ENCODE measurements at places on chromosomes 12 and 14.

DNA sequence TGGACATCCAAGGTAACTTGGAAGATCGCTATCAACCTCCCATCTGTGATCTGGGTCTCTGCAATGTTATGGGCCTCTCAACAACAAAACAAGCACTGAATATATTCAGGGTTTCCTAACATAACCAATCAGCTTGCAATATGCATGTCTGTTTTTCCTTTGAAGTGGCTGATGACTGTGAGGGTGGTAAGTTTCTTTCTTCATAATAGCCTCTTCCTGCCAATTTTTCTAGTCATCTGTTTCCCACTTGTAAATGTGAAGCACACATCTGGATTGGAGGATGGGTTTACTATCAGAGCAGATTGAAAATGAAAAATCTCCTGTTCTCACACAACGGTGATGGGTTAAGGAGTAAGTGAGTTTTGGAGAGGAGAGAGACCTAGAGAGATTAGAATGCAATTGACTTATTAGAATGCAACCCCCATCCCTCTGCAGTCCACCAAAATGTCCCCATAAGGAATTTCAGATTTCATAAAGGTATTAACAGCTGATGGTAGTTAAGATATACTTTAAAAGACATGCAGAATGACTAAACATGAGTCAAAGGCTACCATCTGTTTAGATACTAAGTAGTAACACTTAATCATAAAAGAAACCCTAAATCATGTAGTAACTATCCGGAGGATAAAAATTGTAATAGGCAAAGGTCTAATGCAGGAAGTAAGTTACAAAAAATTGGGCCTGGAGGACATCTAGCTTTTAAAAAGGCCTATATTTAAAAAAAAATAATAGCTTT lies 58.4 kb upstream of the SAV1 start:
- DNase-seq = peak; percentile 78

DNA sequence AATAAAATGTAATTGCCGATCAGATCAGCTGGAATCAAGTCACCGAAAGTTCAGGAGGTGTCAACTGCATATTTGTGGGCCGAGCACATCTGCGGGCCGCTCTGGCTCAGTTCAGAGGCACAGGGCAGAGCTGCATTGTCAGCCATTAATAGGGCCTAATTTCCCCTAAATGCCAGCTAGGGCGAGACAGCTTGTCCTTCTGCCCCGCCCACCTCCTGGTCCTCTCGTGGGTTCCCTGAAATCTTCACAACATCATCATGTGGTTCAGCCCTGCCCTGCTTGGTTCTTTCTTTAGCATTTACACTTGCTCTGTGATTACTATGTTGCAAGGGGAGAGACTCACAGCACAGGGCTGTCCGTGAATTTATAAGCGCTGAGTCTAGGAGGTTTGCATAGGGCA lies 148.9 kb downstream of the CHST11 start:
- peak; percentile 73 for DNase-seq

GRCh38 chr12:123634142-123634561 lies 523 bp downstream of the GTF2H3 start:
- no peak for DNase-seq

GRCh38 chr14:63551332-63551731 lies 8.2 kb upstream of the PPP2R5E start:
- DNase-seq = peak; percentile 53

DNA sequence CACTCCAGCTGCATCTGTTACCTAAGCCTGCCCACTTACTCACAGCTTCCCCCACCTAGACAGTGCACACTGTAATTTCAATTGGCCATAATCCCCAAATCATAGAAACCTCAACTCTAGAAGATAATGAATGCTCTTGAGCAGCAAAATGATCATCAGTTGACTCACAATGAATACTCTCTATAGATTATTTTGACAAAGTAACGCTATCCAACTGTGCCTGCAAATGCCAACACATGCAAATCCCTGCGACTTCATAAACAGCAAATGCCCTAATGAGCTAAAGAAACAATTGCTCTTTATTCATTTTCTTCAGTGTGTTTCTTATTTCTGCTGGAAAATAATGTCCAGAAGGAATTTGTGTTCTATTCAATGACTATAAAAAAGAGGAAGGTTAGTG lies 319.5 kb downstream of the PAWR start:
- DNase-seq = no peak

- no peak for DNase-seq
These were observed 92.3 kb downstream of the ERC1 start for GRCh38 chr12:1083151-1083888.

DNA sequence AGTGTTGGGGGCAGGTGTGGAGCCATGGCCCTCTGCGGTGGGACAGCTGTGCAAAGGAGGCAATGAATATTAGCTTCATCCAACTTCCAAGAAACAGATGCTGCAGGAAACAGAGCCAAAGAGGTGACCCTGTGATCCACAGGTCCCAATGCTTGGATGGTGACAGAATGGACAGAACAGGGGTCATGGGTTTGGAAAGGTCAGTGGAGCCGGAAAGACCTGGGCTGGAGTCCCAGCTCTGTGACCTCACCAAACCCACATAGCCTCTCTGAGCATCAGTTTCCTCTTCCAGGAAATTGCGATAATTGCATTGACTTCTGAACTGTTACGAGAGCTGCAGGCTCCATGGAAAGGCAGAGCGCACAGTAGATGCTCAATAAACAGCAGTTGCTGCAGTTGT lies 110.2 kb upstream of the GSC start:
- DNase-seq = no peak

DNA sequence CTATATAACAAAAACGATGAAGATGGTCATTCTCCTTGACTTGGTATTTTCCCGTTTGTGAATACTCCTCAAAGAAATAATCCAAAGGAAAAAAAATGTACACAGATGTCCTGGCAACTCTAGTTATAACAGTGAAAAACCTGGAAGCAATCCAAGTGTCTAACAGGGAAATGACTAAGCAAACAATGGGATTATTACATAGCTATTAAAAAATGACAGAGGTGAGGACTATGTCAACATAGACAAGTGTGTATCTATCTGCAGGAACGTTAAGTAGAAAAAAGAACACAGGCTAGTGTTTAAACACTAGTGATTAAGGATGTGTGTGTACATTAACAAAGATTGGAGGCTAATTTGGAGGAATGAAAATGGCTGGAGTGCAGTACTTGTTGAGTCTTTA lies 5.9 kb upstream of the APOLD1 start:
- peak; percentile 64 for DNase-seq

- no peak for DNase-seq
These were observed 16.2 kb downstream of the SETD1B start for GRCh38 chr12:121820056-121820455.

DNA sequence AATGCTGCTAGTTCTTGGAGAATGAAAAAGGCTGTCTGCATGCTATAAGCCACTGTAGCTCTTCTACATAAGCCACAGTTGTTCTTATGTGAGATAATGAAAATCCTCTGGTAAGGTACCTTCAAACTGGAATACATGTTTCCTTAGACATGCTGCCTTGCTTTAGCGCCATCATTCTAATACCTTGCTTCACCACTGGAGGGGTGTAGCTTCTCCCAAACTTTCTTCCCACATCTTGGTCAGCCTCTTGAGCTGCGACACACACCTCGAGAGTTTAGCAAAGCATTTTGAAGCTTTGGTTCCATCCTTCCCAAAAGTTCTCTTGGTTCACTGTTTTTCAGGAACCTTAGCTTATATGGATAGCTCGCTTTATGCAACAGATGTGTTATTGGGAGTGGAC lies 69.5 kb downstream of the NKX2-1 start:
- DNase-seq = no peak

DNA sequence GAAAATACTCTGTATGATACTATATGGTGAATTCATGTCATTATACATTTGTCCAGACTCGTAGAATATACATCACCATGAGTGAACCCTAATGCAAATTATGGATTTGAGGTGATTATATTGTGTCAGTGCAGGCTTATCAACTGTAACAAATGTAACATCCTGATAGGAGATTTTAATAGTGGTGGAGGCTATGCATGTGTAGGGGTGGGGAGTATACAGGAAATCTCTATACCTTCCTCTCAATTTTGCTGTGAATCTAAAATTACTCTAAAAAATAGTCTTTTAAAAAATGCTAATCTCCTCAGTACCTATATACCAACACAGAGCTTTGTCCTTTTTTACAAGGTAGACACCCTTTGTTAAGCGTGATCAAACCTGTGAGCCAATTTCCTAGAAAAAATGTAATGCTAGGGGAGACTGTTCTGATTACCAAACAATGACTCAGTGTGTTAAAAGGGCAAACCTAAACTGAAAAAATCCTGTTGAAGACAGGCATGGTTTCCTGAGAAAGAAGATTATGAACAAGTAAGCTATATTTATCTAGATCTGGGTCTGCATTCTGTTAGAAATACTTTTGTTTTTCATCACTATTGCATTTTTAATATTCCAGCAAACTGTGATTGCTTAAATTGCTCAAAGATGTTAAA lies 170.9 kb downstream of the DUSP6 start:
- peak; percentile 38 for DNase-seq

DNA sequence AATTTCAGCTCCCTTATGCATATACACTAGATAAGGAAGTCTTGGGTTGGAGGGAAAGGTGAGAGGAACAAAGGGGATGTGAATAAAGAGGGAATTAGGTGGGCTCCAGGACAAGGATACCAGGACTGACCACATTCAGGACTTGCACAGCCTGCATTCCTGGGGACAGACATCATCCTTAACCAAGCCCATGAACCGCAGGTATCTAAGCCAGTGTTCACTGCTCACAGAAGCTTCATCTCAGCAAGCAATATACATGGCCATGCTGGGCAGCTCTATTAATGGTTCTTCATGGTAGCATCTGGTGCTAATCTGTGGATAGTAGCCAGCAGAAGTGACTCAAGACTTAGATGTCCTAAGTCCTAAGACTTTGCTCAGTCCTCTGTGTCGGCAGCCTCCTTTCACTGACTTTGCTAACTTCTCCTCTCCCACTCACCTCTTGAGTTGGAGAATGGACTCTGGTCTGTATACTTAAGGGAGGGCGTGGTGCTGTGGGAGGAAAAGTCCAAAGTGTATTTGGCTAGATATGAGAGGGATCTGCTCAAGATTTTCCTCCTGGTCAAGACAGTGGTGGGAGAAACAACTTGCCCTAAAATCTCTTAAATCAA lies 136.1 kb downstream of the ASCL1 start:
- DNase-seq = no peak

DNA sequence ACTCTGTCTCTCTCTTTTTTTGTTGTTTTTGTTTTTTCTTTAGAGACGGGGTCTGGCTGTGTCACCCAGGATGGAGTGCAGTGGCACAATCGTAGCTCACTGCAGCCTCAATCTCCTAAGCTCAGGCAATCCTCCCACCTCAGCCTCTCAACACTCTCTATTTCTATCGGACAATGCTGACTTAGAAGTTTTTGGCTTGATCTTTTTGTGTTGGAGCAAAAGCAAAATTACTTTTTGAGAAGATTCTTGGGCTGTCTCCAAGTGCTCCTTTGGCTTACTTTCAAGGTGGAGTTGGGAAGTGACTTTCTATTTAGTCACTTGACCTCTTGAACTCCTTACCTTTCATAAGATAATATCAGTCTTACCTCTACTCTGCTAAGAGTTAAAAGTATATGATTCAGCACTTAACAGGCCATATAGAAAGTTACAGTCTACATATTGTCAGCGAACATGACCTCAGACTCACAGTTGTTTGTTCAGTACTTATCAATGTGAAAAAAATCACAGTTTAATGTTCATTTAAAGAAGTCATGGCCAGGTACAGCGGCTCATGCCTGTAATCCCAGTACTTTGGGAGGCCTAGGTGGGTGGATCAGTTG lies 15.4 kb upstream of the MIA2 start:
- DNase-seq = no peak

DNA sequence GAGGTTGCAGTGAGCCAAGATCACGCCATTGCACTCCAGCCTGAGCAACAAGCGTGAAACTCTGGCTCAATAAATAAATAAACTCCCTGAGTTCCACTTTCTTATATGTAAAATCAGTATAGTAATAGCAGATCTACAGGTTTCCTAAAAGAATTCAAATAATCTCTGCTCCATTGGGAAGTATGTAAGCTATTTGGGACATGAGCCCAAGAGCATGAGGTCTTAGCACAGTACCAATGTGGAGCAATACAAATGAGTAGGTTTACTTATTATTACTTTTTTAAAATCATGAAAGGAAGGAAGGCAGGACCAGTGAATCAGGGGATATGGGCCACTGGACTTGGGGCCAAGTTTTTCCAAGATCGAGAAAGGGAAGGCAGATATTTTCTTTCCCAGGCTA lies 216.9 kb upstream of the DIO2 start:
- peak; percentile 26 for DNase-seq

GRCh38 chr12:79822475-79822874 lies 112.4 kb downstream of the PPP1R12A start:
- DNase-seq = no peak

DNA sequence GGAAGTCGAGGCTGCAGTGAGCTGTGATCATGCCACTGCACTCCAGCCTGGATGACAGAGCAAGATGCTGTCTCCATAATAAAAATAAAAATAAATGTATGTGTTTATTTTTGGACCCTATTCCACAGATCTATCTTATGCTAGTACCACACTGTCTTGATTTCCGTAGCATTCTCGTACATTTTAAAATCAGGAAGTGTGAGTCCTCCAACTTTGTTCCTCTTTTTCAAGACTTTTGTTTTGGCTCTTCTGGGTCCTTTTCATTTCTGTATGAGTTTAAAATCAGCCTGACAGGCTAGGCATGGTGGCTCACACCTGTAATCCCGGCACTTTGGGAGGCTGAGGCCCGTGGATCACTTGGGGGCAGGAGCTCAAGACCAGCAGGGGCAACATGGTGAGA lies 25.8 kb downstream of the DAO start:
- DNase-seq = no peak

DNA sequence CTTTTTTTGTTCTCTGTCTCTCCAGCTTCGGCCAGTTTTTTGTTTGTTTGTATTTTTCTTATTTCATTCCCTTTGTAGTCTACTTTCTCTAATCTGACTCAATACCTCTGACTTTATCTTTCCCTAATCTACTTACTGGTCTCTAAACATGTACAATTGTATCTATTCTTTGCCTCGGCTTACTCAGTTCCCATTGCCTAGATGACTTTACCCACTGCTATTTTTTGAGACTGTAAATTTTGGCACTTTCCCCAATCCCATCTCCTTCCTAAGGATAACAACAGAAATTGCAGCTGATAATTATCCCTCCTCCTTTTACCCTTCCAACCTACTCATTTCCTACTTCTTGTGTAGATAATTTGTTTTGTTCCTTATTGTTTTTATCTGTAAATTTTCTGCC lies 511.1 kb downstream of the RPL10L start:
- no peak for DNase-seq

DNA sequence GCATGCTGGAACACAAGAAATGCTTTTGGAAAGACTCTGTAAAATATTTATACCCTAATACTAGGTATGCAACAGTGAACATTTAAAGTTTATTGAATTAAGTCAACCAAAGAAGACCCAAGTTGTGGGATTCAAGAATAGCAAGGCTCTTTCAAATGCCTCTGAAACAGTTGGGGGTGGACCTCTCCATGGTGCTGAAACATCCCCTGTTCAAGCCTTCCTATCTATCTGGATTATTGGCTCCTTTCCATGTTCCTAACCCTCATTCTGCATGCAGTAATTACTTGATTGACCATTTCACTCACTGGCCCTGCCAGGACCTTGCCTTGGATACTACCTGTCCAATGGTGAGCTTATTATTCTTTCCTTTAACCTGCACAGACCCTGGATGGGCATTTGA lies 349.7 kb downstream of the NRXN3 start:
- DNase-seq = peak; percentile 4

- no peak for DNase-seq
These were observed 332.2 kb downstream of the ALG10 start for GRCh38 chr12:34354239-34355200.
